ENCODE measurements at places on chromosomes 1 and 21.

DNA sequence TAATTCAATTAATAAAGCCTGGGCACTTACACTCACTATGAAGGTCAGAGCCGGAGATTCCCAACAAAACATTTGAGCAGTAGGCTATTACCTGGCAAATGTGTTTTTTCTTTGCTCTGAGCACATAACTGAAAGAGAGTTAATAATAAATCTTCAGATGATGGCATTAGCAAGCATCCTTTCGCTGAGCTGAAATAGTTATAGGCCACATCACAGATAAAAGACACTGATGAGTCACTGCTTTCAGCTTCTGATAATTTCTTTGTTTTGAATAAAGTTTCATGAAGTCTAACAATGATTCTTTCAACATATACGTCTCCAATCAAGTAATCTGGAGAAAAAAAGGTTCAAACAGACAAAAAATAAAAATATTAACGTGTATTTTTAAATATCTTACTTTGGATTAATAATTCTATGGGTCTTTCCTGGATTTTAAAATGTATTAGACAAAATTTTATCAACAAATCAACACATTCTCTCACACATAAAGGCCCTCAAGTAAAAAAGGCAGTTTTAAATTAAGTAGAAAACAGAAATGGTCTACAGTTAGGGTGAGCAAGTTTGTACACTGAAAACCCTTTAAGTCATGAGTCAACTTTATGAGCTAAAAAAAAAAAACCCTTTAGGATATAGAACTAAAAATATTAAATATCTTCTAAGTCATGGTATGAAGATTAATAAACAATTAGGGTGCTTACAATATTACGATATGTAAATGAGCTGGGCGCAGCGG is 33.1 kb downstream of the LTN1 start:
- no peaks in the 10 kb centered on the region for H3K4me1 ChIP-seq
- H3K4me3 ChIP-seq = no peak overlapping the region
- H3K27me3 ChIP-seq = no peaks in the 10 kb centered on the region

DNA sequence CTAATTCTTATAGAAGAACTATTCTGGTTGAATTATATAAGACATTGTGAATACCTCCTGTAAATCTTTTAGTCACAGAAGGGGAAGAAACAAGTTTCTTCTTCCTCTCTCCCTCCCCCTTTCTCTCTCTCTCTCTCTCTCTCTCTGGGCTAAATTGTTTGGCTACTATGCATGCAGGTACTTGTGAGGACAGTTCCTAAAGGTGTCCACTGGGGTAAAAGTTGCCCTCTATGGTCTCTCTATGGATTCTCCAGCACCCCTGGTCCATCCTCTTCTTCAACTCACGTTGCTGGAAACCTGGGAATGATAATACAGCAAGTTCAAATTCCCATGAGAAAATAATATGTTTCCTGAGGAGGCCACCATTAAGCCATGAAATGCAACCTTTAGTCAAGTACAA is 5.8 kb downstream of the OR6K3 start:
- no peak for DNase-seq
- H3K27me3 ChIP-seq = no peaks in the 10 kb centered on the region
- no peak overlapping the region for H3K27ac ChIP-seq
- H3K4me3 ChIP-seq = no peak overlapping the region
- no peaks in the 10 kb centered on the region for H3K4me1 ChIP-seq
- H3K36me3 ChIP-seq = no peaks in the 10 kb centered on the region

GRCh38 chr1:43253876-43254275 is 15.9 kb upstream of the TMEM125 start:
- H3K4me3 ChIP-seq = no peak overlapping the region
- no peaks in the 10 kb centered on the region for H3K27me3 ChIP-seq
- no peaks in the 10 kb centered on the region for H3K36me3 ChIP-seq
- no peak overlapping the region for H3K27ac ChIP-seq
- DNase-seq = no peak

DNA sequence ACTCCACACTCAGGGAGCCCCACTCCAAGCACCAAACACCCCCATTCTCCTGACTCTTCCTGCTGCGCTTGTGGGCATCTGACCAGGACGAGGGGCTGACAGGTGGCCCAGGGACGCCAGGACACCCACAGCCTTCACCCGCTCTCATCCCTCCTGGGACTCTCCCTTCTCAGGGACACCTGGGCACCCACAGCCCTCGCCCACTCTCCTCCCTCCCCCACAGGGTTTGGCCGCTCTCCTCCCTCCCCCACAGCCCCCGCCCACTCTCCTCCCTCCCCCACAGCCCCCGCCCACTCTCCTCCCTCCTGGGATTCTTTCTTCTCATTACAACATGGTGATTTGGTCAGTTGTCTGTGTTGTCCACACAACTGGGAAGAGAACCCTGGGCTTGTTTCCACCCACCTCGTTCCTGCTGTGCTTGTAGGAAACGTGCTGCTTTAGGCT is 43.4 kb downstream of the PRDM15 start:
- no peaks in the 10 kb centered on the region for H3K36me3 ChIP-seq
- no peak overlapping the region for H3K27ac ChIP-seq
- no peaks in the 10 kb centered on the region for H3K27me3 ChIP-seq
- no peak for DNase-seq
- no peaks in the 10 kb centered on the region for H3K4me1 ChIP-seq

GRCh38 chr1:176539018-176539417 is 76.0 kb downstream of the PAPPA2 start:
- peaks cover 7% of the 10 kb centered on the region for H3K27me3 ChIP-seq

DNA sequence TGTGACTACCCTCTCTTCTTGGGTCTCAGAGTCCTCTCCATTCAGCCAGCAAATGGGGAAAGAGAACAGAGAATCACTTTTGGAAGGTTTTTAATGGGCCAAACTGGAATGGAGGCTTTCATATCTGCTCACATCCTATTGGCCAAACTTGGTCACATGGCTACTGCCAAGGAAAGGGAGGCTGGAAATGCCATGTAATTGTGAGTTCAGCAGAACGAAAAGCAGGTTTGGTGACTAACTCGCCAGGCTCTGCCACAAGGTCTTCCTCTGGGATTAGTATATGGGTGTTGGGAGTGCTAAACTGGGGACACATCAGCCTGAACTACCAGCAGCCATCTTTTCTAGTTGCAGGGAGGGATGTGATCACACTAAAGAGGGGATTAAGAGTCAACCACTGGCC is 19.2 kb downstream of the RD3 start:
- no peak overlapping the region for H3K27ac ChIP-seq
- H3K4me1 ChIP-seq = no peaks in the 10 kb centered on the region
- H3K27me3 ChIP-seq = no peaks in the 10 kb centered on the region
- DNase-seq = peak; percentile 16
- H3K36me3 ChIP-seq = no peaks in the 10 kb centered on the region

DNA sequence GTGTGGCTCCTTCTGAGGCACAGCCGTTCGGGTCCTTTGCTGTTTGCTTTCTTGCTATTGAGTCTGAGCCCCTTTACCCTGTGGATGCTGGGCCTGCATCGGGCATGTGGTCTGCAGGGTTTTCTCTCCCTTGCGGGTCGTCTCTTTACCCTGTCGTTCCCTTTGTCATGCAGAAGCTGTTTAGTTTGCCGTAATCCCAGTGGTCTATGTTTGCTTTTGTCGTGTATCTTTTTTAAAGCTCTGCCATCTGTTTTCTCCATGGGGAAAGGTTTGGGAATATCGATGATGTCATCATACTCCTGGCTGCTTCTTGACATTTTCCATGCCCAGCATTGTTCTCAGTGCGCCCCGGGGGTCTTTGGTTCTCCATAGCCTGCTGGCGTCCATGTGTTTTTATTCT is 68.2 kb downstream of the AGPAT3 start:
- no peak for DNase-seq
- no peaks in the 10 kb centered on the region for H3K36me3 ChIP-seq
- no peak overlapping the region for H3K4me3 ChIP-seq
- no peaks in the 10 kb centered on the region for H3K4me1 ChIP-seq
- no peaks in the 10 kb centered on the region for H3K27me3 ChIP-seq

- peaks cover 48% of the 10 kb centered on the region for H3K36me3 ChIP-seq
- DNase-seq = peak; percentile 75
- H3K4me3 ChIP-seq = peak overlapping the region; percentile 98
Observed at GRCh38 chr1:244862699-244863490, 1.4 kb downstream of the HNRNPU start.

DNA sequence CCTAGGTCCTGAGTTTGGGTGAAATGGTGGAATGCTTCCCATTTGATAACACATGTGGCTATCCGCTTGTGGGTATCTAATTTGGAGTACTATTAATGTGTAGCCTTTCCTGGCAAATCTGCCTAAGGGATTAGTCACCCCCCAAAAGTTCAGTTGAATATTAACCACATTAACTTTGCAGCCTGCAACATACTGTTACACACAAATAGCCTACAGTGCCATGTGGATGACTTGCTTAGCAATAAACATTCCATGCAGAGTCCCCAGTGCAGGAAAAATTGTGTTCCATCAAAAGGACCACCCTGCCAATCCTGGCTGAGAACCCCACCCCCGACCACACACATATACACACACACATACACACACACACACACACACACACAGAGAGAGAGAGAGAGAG is 303.3 kb upstream of the ESRRG start:
- no peak overlapping the region for H3K27ac ChIP-seq
- H3K4me3 ChIP-seq = no peak overlapping the region
- H3K36me3 ChIP-seq = no peaks in the 10 kb centered on the region
- H3K4me1 ChIP-seq = peaks cover 20% of the 10 kb centered on the region
- no peaks in the 10 kb centered on the region for H3K27me3 ChIP-seq

GRCh38 chr1:234925440-234926263 is 203.0 kb downstream of the TOMM20 start:
- H3K4me1 ChIP-seq = peaks cover 37% of the 10 kb centered on the region
- DNase-seq = peak; percentile 74
- H3K36me3 ChIP-seq = no peaks in the 10 kb centered on the region
- no peak overlapping the region for H3K4me3 ChIP-seq

- no peak overlapping the region for H3K27ac ChIP-seq
- no peaks in the 10 kb centered on the region for H3K4me1 ChIP-seq
- no peak for DNase-seq
- 0 out of 2 replicates have a peak, but pooled peaks cover 3% of the 10 kb centered on the region for H3K36me3 ChIP-seq
- H3K27me3 ChIP-seq = peaks cover 29% of the 10 kb centered on the region
Observed at GRCh38 chr1:154575951-154576566, 8.5 kb downstream of the CHRNB2 start.

DNA sequence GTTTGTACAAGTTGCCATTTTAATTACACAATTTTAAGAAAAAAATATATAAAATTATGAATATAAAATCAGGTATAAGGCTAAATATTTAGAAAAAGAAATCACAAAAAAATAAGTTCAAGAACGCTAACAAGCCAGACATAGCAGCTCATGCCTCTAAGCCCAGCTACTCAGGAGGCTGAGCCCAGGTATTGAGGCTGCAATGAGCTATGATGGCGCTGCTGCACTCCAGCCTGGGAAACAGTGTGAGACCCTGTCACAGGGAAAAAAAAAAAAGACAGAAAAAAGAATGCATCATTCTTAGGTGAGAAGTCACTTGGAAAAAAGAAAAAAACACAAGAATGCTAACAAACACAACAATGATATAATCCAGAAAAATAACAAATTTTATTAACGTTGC is 112.3 kb upstream of the PRDX6 start:
- no peak for DNase-seq
- H3K27ac ChIP-seq = no peak overlapping the region
- no peaks in the 10 kb centered on the region for H3K36me3 ChIP-seq

GRCh38 chr1:24888061-24888970 is 41.8 kb downstream of the RUNX3 start:
- no peaks in the 10 kb centered on the region for H3K36me3 ChIP-seq
- no peaks in the 10 kb centered on the region for H3K4me1 ChIP-seq
- H3K27me3 ChIP-seq = no peaks in the 10 kb centered on the region
- H3K27ac ChIP-seq = no peak overlapping the region
- H3K4me3 ChIP-seq = no peak overlapping the region

DNA sequence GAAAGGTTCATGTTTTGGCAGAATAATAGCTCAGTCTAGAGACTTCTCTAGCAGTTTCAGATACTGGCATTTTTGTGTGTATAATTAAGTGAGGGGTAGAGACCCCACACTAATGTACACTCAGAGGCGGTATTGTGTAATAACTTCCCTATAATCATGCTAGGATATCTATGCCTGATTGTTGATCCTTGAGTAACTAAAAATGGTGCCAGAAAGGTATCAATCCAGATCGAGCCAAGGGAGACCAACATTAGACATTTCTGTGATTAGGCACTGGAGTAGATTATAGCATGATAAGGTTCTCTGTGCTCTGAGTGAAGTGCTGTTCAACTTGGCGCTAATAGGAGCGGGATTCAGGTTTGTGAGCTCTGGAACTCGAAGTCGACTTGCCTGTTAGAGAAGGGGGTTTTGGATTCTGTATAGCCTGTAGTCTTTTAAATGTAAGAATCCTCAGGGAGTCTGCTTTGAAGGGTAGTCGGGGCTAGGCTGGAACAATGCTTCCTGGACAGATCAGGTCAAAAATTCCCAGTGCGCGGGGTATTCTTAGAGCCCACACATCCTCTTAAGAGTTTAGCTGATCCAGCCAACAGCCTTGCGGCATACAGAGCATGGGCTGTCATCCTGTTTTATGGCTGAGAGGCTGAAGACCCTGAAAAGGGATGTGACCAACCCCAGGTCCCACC is 24.2 kb downstream of the MAN1C1 start:
- H3K36me3 ChIP-seq = no peaks in the 10 kb centered on the region
- H3K4me3 ChIP-seq = no peak overlapping the region
- no peaks in the 10 kb centered on the region for H3K4me1 ChIP-seq
- H3K27ac ChIP-seq = no peak overlapping the region
- no peaks in the 10 kb centered on the region for H3K27me3 ChIP-seq

GRCh38 chr1:159817276-159818041 is 9.2 kb upstream of the SLAMF8 start:
- H3K36me3 ChIP-seq = no peaks in the 10 kb centered on the region
- no peaks in the 10 kb centered on the region for H3K4me1 ChIP-seq
- no peak for DNase-seq
- H3K4me3 ChIP-seq = no peak overlapping the region
- peaks cover 2% of the 10 kb centered on the region for H3K27me3 ChIP-seq

- H3K4me3 ChIP-seq = no peak overlapping the region
- DNase-seq = no peak
- no peak overlapping the region for H3K27ac ChIP-seq
- no peaks in the 10 kb centered on the region for H3K27me3 ChIP-seq
- no peaks in the 10 kb centered on the region for H3K36me3 ChIP-seq
Observed at GRCh38 chr1:70641868-70642267, 230.8 kb downstream of the CTH start.

DNA sequence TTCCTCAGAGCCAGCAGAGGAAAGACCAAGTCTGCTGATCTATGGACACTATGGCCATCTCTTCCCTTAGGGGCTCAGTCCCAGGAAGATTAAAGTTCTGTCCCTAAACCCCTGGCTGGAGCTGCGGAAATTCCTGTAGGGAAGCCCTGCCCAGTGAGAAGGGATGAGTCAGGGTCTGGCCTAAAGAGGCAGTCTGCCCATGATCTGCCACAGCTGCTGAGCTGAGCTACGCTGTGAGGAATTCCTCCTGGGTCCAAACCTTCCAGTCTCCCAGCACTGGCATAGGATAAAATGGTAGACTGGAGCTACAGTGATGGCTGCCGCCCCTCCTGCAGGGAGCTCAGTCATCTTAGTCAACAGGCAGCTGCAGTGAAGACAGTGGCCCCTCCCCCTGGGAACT is 213.7 kb downstream of the BRINP2 start:
- no peak for DNase-seq
- no peak overlapping the region for H3K27ac ChIP-seq
- H3K27me3 ChIP-seq = no peaks in the 10 kb centered on the region
- no peak overlapping the region for H3K4me3 ChIP-seq
- H3K36me3 ChIP-seq = no peaks in the 10 kb centered on the region

GRCh38 chr1:211215577-211215976 is 43.6 kb upstream of the RCOR3 start:
- H3K36me3 ChIP-seq = no peaks in the 10 kb centered on the region
- peaks cover 6% of the 10 kb centered on the region for H3K27me3 ChIP-seq
- no peak for DNase-seq

- peak within 1 kb of the TSS; percentile 74 for H3K4me3 ChIP-seq
- DNase-seq = peak; percentile 44
- no peaks in the 10 kb centered on the region for H3K27me3 ChIP-seq
- no peaks in the 10 kb centered on the region for H3K36me3 ChIP-seq
- H3K4me1 ChIP-seq = peaks cover 16% of the 10 kb centered on the region
Observed at GRCh38 chr1:234478481-234479309, at the start of gene TARBP1. Gene TARBP1, minus strand, starts transcription at chr1:234479179. Its CDS starts 76 bp downstream, at chr1:234479103.
